ENCODE measurements at places on chromosomes 1 and 21.

- DNase-seq, result no peak
These were observed 238.1 kb downstream of the LRRC40 start for GRCh38 chr1:69967245-69967766.

DNA sequence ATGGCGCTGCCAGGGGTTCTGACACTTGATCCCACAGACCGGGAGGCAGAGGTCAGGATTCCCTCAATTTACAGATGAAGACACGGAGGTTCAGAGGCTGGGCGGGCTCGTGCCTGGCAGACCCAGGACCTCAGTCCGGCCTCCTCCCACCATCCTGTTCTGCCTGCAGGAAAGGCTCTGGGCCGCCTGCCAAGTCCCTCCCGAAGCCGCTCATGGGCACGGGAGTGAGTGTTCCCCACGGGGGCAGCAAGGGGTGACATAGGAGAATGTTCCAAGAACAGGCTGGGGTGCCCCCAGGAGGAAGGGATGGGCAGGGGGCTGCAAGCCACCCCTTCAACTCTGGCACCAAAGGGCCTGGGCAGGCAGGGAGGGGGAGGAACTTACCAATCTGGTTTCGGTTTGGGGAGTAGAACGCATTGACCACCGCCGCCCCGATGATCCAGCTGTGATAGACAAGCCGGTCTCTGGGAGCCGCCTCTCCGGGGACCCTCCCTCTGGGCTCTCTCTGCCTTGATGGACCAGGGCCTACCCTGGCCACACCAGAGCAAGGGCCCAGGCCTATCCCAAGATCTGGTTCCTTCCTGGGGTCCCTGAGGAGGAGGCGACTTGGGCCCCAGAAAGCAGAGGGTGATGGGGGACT is 7.5 kb downstream of the PRXL2B start:
- DNase-seq, result no peak

GRCh38 chr1:161631076-161631475 is at the start of gene FCGR3B:
FCGR3B (minus strand) TSS chr1:161631176; CDS start chr1:161631094, 82 bp downstream.
- DNase-seq, result no peak

DNA sequence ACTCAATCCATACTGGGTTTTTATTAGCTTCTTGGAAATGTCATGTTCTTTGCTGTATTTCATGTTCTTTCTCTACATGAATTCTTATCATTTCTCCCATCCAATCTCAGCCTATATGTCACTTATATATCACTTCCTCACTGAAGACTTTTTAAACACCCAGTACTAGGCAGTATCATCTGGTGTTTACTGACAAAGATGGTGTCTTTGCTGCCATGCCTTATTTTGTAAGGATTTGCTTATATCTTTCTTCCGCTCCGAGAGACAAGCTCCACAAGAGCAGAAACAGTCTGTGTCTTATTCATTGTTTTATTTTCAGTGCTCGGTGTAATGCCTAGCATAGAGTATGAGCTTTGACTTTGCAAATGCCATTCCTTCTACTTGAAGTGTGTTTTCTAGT is 30.2 kb downstream of the F13B start:
- DNase-seq, result no peak

- no peak for DNase-seq
These were observed 867.8 kb downstream of the TTLL7 start for GRCh38 chr1:83130886-83131691.

GRCh38 chr1:87126886-87127505 is 201.7 kb upstream of the LMO4 start:
- DNase-seq, result no peak

All from SW 1271 (cell line).